ENCODE measurements at places on chromosomes 5 and 9.

GRCh38 chr5:42600441-42600840, 156.2 kb upstream of the CCDC152 start:
- no peak for DNase-seq

GRCh38 chr9:34126207-34127034, at the start of gene DCAF12:
Gene DCAF12, minus strand, starts transcription at chr9:34126698. Its CDS starts 267 bp downstream, at chr9:34126431.
- peak; percentile 24 for DNase-seq

DNA sequence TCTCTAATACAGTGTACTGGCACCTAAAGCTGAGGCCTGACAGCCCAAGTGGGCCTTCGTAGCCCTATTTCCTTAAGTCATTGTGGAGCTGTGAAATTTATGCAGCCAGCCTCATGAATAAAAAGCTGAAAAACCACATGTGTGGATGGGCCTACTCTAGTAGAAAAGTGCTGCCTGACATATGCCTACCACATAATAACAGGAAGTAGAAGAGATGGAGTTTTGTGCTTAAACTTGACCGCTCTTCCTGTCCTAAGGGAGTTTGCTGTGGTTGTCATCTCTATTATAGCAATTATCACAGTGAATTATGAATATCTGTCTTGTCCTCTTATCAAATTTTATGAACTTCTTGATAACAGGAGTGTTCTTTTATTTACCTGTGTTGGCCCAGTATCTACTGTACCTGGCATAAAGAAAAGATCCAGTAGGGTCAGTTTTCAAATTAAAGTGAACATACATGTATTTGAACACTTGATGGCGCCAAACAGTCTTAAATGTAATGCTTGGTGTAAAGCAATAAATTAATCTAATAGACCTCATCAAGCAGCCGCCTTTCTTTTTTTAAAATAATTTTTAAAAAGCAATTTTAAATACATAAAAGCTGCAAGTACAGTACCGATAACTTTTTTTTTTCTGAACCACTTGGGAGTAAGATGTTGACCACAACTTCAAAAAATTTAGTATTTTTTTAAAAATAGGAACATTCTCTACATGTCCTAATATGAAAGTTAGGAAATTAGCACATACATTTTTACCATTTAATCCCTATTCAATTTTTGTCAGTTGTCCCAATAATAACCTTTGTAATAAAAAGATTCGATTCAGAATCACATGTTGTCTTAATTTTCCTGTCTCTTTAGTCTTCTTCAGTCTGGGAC, 51.0 kb downstream of the FKTN start:
- DNase-seq, result no peak

DNA sequence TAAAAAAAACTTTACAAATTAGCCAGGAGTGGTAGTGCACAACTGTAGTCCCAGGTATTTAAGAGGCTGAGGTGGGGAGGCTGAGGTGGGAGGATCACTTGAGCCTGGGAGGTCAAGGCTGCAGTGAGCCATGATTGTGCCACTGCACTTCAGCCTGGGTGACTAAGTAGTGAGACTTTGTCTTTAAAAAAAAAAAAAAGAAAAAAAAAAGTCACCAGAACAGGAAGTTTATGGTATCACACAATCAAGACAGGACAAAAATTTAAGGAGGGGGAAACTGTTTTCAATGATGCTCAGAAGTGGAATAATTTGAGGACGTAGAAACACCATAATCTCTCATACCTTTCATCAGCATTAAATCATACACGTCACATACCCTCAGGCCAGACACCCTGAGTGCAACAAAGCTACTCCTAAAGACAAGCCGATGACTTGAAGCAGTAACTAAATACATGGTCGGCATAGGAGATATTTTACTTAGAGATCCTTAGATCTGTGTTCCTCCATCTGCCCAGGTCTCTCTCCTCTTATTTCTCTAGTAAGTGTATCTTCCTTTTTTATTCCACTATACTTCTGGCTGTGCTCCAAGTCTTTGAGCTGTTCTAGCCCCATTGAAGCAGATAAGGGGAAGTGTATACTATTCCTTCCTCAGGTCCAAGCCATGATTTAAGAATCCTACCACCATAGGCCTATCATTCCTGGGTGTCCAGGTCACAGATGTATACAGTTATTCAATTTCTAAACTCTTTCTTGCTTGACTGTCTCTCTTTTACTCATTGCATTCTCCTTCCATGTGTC, 91.3 kb upstream of the APC start:
- no peak for DNase-seq

DNA sequence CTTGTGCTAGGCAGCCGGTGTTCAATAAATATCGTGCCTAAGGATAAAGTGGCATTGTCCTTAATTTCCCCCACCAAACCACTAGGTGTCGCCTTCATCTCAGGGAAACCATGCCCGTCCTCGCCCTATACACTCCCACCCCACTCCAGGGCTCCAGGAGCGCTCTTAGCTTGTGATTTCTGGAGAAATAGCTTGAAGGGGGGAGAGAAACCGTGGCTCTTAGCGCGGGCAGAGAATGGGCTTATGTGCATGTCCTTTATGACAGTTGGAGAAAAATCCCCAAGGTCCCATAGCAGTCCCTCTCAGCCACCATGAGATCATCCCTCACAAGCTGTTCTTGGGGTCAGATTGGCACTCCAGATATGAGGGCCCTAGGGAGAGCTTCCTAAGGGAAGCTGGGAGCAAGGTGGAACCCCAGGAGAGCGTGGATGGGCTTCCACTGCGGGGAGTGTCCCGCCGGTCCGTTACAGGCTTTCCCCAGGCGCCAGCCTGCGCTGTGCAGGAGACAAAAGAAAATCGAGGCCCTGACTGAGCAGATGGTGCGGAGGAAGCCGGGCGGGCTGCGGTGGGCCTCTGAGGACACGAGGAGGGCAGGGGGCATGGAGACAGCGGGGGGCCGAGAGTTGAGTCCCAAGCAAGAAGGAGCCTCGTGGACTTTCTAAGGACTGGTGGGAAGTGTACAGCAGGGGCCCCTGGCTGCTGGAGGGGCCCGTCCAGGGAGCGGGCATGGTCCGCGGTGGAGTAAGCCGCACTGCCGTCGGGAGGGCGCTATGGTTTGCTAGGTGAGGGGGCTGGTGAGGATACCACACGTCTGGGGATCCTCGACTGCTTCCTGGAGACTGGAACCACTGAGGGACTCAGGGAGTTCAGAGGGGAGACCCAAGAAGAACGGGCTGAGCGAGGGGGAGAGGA, 750 bp upstream of the NPR2 start:
- no peak for DNase-seq

GRCh38 chr9:88259001-88259400, 120.7 kb upstream of the SPATA31C2 start:
- no peak for DNase-seq

DNA sequence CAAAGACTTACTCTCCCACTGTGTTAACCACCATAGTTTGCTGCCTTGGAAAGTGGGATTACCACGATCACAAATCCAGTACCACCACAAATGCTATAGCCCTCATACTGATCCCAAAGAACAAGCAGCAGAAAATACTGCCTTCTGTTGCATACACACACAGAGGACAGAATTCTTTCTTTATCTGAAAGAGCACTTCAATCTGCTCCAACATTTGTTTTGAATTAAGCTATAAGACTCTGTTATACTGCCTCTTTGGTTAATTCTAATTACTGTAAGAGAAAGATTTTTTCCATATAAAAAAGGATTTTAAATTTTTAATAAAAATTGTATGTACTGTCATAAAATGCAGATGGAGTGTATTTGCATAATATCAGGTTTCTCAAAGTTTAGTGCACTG, 69.8 kb downstream of the YIPF5 start:
- DNase-seq, result no peak

- no peak for DNase-seq
Measured at GRCh38 chr9:128765499-128765898, 6.2 kb downstream of the ZER1 start.

GRCh38 chr5:123088031-123088805, 823 bp upstream of the PRDM6 start:
- no peak for DNase-seq

DNA sequence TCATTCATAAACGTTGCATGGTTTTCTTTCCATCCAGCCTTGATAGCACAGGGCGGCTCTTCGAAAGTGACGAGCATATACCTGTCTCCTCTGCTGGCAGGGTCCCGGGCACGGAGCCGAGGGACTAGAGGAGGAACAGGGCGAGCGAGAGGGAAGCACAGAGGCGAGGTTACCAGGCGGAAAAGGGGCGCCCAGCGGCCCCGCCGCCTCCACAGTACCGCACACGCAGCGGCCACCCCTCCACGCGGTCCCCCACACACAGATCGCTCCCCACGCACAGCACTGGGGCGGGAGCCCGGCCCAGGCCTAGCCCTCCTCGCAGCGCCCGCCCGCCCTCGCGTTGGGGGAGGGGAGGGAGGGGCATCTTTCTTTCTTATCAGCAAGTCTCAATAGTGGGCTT, 296.6 kb upstream of the DAB2 start:
- no peak for DNase-seq

DNA sequence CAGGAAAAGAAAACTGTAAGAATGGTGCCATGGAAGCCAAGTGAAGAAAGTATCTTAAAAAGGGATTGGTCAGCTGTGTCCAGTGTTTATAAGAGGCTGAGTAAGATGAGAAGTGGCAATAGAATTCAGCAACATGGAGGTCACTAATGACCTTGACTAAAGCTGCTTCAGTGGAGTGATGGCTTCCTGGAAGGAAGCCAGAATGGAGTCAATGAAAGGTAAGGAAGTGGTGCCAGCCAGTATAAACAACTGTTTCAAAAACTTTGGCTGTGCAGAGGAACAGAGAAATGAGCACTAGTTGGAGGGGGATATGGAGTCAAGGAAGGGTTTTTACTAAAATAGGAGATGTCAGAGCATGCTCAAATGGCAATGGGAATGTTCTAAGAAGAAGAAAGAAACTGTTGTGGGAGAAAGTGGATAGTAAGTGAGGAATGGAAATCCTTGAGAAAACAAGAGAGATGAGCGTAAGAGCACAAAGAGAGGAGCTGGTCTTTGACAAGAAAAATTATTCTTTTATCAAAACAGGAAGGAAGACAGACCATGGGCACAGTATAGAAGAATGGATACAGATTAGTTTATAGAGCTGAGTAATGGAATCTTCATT, 11.1 kb upstream of the NRG2 start:
- DNase-seq, result no peak

- no peak for DNase-seq
Measured at GRCh38 chr5:127079994-127080491, 6.7 kb upstream of the C5orf63 start.

DNA sequence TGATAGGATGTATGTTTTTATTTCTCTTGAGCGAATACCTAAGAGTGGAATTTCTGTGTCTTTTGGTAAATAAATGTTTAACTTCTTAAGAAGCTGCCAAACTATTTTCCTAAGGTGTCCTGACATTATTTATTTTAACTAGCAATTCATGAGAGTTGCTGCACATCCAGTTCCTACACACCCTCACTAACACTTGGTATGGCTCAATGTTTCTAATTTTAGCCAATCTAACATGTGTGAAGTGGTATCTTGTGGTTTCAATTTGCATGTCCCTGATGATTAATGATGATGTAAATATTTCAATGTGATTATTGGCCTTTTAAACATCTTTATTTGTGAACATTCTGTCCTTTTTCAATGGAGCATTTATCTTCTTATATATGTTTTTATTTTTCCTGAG, 2095.5 kb upstream of the C9orf72 start:
- DNase-seq, result no peak

DNA sequence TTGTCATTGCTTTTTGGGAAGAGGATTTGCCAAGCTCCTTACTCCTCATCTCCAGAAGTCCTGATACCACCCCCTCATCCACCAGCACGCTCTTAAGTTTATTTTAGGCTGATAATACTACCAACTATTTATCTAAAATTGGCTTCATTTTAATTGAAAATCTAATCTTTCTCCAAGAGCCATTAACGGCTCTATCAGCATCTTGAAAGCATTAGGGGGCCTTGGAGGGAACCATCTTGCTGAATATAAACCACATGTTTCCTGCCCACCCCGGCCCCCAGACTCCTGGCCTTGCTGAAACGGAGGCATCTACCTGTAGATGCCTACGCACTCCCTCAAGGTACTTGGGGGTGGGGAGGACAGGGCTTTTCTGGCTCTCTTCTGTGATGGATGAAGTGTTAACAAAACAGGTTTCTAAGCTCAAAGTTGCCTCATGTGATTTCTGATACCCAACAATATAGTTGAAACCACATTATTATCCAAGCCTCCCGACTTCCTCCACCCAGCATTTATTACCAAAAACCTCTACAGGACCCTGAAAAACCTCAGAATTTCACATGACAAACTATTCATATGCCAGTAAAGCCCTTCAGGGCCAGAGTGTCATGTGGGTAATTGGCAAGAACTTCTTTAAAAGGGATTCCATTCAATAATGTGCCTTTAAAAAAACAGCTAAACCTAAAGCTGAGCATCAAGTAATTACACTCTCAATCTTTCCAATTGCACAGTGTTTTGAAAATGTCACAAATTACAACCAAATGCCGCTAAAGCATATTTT, 96.7 kb downstream of the SAXO1 start:
- no peak for DNase-seq

DNA sequence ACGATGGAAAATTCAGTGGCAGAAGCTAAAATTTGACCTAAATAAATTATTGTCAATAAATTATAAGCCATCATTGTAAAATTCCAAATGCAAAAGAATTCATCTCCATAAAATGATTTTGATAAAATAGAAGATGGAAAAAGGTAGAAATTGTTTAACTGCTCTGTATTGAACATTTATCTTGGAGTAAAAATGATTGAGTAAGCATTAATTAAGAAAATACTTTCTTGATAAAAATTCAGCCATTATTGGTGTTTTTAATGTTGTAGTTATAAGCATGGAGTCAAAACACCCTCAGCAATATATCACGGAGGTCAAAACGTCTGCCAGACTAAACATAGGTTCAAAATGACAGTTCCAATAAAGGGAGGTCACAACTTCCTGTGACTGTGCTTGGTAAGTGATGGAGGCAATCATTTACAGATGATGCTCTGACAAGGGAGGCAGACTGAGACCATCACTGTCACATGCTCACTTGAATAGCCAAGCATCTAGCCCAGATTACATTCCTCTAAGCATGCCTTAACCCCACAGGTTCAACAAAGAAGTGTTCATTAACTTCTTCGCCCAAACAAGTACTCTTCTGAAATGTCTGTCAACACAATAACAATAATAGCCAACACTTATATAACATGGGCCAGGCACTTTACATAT, 69.5 kb downstream of the SH3TC2 start:
- DNase-seq, result no peak

- no peak for DNase-seq
Measured at GRCh38 chr9:96491079-96491879, 41.3 kb downstream of the HABP4 start.
